Aorta (tissue), 5 donors: ENCODE measurements at places on chromosomes 11 and 22. TPM values are rescaled to one million over a fixed set of nuclear protein-coding genes. Genes with fewer than 3 reads are reported as not detected.

- H3K36me3 ChIP-seq = no peaks in the 10 kb centered on the region
- H3K4me1 ChIP-seq = no peaks in the 10 kb centered on the region
- H3K4me3 ChIP-seq = no peak overlapping the region
- DNase-seq = no peak
Observed at GRCh38 chr11:46599340-46600193, 5.7 kb upstream of the AMBRA1 start.

DNA sequence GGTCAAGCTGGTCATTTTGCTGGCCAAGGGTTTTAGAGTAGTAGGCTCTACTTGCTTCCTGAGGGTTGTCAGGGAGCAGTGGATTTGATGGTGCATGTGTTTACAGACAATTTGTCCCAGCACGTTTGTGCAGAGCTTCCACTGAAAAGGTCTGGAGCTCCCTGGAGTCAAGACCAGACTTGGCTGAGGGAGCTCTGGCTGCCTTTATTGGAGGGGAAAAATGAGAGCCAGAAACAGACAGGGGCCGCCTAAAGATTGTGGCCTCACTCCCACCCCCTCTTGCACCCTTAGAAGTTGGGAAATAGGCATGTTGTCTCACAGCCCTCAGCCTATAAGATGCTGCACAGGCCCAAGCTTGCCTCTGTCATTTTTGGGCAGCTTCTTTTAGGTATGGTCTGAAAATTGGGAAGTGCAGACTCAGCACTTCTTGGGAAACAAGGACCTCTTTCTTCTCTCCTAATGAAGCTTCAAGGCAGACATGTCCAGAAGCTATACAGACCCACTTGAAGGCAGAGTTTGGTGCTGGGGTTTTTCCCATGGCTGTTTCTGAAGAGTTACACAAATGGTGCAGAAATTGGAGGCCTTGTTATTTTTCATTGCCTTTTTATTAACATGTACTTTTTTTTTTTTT, 55.1 kb downstream of the AMOTL1 start:
- H3K27ac ChIP-seq = no peak overlapping the region
- no peak overlapping the region for H3K4me3 ChIP-seq
- peaks cover 9% of the 10 kb centered on the region for H3K36me3 ChIP-seq
- no peaks in the 10 kb centered on the region for H3K27me3 ChIP-seq

DNA sequence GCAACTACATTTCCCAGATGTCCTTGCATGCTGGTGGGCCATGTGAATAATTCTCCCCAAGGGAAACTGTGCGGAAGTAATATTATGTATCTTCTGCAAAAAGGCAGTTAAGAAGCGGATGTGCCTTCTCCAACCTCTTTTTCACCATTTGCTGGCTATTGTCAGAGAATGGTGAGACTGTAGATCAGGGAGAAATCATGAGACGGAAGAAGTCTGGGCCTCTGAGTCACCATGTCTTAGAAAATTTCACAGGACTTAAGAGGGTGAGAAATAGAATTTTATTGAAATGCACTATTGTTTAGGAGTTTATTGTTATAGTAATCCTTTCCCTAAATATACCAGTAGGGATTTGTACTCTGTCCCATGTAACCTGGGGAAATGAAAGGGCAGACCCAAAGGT, 298.7 kb upstream of the ZC3H12C start:
- H3K27ac ChIP-seq = no peak overlapping the region
- DNase-seq = no peak
- no peak overlapping the region for H3K4me3 ChIP-seq
- H3K27me3 ChIP-seq = no peaks in the 10 kb centered on the region
- H3K4me1 ChIP-seq = no peaks in the 10 kb centered on the region
- no peaks in the 10 kb centered on the region for H3K36me3 ChIP-seq

GRCh38 chr11:31763296-31763695, 47.8 kb downstream of the PAX6 start:
- no peak for DNase-seq
- H3K27ac ChIP-seq = no peak overlapping the region
- H3K4me3 ChIP-seq = no peak overlapping the region
- H3K36me3 ChIP-seq = no peaks in the 10 kb centered on the region

DNA sequence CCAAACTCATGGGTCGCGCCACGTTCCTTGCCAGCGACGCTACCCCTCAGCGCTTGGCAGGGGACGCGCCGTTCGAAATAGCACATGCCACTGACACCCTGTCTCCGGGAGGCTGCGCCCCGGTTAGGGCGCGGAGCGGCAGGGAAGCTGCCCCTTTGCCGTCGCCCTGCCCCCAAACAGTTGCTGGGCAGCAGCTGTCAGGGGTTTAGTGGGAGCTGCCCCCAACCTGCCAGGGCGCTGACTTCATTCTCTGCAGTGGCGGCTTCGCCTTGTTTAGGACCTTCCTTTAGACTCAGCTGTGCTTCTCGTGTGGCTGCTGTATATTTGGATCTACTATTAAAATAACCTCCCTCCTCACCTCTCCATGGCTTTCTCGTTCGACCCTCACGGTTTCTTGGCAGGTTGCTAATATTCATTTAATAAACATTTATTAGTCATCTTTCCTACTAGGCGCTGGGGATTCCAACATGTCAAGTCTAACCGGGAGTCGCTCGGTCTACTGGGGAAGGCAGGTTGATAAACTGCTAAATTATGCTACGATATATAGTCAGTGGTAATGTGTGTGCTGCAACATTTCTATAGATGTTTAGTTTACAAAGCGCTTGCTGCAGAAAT, 782 bp downstream of the TMEM109 start:
- no peaks in the 10 kb centered on the region for H3K4me1 ChIP-seq
- no peaks in the 10 kb centered on the region for H3K27me3 ChIP-seq
- no peak for DNase-seq
- H3K4me3 ChIP-seq = peak overlapping the region; percentile 90
- no peak overlapping the region for H3K27ac ChIP-seq

GRCh38 chr11:80621871-80622270, 1181.0 kb upstream of the TENM4 start:
- H3K36me3 ChIP-seq = no peaks in the 10 kb centered on the region
- H3K27ac ChIP-seq = no peak overlapping the region
- H3K4me1 ChIP-seq = no peaks in the 10 kb centered on the region
- no peaks in the 10 kb centered on the region for H3K27me3 ChIP-seq
- H3K4me3 ChIP-seq = no peak overlapping the region

Gene MDK
- 23.4 TPM for total RNA-seq

Gene EFCAB6
- 1.5 TPM for total RNA-seq
